Hepatocyte (in vitro differentiated cells): ENCODE measurements at places on chromosomes 3 and 15. TPM values are rescaled to one million over a fixed set of nuclear protein-coding genes. Genes with fewer than 3 reads are reported as not detected.

DNA sequence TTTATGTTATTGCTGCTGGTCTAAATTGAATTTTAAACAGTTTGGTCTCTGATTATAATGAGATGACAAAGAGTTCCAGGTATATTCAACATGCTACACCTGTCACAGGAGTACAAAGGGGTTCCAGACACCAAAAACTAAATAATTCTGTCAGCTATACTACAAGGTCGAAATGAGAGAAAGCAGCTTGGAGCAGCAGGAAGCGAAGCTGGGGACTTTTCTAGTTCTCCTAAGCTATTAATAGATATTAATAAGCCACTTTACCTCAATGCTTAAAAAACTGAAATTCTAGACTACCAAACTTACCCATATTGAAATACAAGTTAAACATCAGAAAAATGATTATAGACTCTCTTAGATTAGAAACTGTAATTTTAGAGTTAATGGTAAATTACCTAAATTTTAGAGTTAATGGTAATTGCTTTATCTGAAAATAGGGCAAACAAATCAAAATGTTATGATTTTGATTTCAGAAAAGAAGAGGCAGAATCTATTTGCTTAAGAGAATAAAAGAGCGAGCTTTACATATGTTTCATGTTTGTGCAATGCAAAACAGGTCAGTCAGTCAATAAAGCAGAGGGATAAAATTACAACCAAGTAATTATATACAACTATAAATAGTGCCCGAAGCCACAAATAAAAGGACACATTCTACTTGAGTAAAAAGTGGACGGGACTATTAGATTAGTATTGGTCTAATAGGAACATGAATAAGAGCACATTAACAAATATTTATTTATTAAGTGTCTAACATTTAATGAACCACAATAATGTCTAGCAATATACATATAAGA is 16.8 kb downstream of the HSPBAP1 start:
- H3K27ac ChIP-seq: no peak overlapping the region
- no peaks in the 10 kb centered on the region for H3K27me3 ChIP-seq
- no peak overlapping the region for H3K4me3 ChIP-seq
- no peaks in the 10 kb centered on the region for H3K4me1 ChIP-seq
- H3K36me3 ChIP-seq: no peaks in the 10 kb centered on the region

DNA sequence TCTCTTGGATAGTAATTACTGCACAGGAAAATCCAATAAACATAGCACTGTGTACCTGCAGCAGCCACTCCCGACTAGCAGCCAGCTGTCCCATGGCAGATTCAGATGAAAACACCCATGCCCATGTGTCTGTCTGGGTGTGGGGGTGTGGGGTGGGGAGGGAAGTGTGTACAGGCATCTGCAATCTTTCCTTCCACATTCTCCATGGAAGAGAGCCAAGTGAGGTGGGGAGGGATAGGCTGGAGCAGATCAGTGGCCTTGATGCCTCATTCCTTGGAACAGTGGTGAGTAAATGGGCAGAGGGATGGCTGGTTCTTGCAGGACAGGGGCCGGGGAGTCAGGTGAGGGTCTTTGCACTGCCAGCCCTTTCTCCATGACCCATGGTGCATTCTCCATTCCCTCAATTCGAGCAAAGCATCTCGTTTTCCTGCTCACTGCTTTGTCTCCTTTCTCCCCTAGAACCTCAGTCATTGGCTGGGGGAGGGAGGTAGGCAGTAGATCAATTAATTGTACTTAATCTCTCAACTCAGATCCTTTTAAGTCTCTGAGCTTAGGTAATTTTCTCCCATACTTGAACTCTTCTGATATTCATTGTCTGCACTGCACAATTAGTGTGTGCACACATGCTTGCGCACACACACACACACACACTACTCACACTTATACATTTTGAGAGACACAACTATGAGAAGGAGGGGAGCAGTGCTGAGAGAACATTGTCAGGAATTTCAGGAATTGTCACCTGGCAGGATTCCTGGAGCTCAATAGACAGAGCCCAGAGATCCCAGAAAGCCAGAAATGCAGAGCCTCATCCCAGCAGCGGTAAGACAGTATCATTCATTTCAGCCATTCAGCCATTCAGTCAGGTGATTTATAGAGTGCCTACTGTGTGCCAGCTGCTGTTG is 31.9 kb downstream of the PDIA5 start:
- H3K4me1 ChIP-seq: peaks cover 14% of the 10 kb centered on the region
- DNase-seq: no peak
- no peak overlapping the region for H3K27ac ChIP-seq
- no peaks in the 10 kb centered on the region for H3K27me3 ChIP-seq

GOLGA6L24 gene
- not detected in 2 replicates for total RNA-seq

LRRC58 gene
- total RNA-seq: 33.6 and 34.7 TPM in 2 replicates

- no peak overlapping the region for H3K27ac ChIP-seq
- no peak overlapping the region for H3K4me3 ChIP-seq
- DNase-seq: no peak
Observed at GRCh38 chr3:60948488-60948887, 302.8 kb downstream of the FHIT start.

GRCh38 chr15:91863621-91864255 is 10.2 kb downstream of the SLCO3A1 start:
- H3K4me1 ChIP-seq: no peaks in the 10 kb centered on the region
- DNase-seq: no peak
- H3K27me3 ChIP-seq: no peaks in the 10 kb centered on the region
- H3K27ac ChIP-seq: no peak overlapping the region
